ENCODE measurements at places on chromosomes 4 and X. TPM values are rescaled to one million over a fixed set of nuclear protein-coding genes. Genes with fewer than 3 reads are reported as not detected.

The ANXA3 gene
- not detected for total RNA-seq

The DCX gene
- not detected for total RNA-seq

The UGT2B28 gene
- not detected for total RNA-seq

DNA sequence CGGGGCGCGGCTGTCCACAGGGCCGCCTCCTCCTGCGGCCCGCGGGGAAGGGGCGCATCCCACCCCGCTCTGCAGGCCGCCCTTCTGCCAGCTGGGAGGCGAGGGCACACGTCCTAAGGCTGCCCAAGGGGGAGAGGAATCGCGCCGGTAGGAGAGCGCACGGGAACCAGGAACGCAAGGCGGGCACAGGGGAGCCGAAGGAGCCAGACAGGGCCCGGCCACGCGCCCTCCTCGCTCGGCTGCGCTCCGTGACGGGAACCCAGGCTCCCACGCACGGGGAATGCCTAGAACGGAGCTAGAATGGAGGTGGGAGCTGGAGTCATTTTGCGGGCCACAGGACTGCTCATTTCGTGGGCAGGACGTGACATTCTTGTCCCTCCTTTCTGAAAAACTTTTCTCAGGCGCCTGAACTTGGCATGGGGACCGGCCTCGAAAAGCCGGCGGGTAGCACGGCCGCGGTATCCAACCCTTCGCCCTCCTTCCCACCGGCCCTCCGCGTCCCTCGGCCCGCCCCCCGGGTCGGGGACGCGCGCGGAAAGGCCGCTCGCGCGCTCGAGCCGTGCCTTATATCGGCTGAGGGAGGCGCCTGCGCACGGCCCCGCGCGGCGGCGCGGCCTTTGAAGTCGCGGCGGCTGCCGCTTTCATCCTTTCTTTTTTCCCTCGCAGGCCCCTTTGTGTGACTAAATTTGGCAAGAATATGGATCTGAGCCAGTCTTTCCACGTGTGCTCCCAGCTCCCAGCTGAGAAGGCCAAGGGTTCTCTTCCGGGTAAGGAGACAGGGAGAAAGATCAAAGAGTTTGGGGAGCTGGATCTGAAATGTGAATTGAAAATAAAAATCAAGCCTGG lies 4.2 kb upstream of the LEF1 start:
- H3K4me1 ChIP-seq = peaks cover 33% of the 10 kb centered on the region
- H3K4me3 ChIP-seq = peak overlapping the region; percentile 52
- H3K36me3 ChIP-seq = no peaks in the 10 kb centered on the region

GRCh38 chr4:56330691-56331090 lies 56.6 kb downstream of the AASDH start:
- no peaks in the 10 kb centered on the region for H3K4me1 ChIP-seq
- H3K4me3 ChIP-seq = no peak overlapping the region
- no peak for DNase-seq
- no peak overlapping the region for H3K27ac ChIP-seq
- H3K27me3 ChIP-seq = no peaks in the 10 kb centered on the region

DNA sequence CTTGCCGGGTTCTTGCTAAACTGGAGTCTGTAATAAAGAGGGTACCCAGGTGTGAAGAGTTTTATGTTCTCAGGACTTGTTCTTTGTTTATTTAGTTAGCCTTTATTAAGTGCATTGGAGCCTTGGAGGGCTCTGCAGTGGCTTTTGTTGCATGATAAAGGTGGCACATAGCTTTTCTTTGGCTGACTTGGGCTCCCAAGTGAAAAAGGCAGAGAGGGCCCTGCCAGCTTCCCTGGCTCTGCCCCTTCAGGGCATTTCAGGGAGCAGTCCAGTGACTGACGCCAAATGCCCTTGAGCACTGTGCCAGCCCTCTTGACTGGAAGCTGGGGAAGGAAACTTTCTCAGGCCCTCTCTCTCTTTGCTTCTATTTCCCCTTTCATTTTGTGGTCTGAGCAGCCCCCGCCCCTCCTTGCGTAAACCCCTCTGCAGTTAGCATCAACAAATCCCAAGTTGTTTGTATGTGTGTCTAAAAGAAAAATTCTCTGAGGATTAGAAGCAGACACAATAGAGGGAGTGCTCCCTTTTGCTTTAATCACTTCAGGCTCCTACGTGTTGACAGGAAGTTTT lies 152.2 kb downstream of the NHS start:
- H3K27ac ChIP-seq = no peak overlapping the region
- H3K4me1 ChIP-seq = no peaks in the 10 kb centered on the region
- no peaks in the 10 kb centered on the region for H3K27me3 ChIP-seq
- H3K36me3 ChIP-seq = no peaks in the 10 kb centered on the region

DNA sequence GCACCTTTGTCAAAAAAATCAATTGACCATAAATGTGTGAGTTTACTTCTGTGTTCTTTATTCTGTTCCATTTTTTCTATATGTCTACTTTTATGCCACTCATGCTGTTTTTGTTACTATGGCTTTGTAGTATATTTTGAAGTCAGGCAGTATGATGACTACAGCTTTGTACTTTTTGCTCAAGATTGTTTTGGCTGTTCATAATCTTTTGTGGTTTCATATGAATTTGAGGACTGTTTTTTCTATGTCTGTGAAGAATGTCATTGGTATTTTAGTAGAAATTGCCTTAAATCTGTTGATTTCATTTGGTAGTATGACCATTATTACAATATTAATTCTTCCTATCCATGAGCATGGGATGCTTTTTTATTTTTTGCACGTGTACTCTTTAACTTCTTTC lies 346.8 kb downstream of the PPP3CA start:
- H3K4me3 ChIP-seq = no peak overlapping the region
- H3K27me3 ChIP-seq = no peaks in the 10 kb centered on the region
- H3K27ac ChIP-seq = no peak overlapping the region
- H3K36me3 ChIP-seq = no peaks in the 10 kb centered on the region
- no peak for DNase-seq
